Activated naive CD4-positive, alpha-beta T cell treated with anti-CD3 and anti-CD28 coated beads for 36 hours (primary cell): ENCODE measurements at places on chromosomes 16 and 17.

DNA sequence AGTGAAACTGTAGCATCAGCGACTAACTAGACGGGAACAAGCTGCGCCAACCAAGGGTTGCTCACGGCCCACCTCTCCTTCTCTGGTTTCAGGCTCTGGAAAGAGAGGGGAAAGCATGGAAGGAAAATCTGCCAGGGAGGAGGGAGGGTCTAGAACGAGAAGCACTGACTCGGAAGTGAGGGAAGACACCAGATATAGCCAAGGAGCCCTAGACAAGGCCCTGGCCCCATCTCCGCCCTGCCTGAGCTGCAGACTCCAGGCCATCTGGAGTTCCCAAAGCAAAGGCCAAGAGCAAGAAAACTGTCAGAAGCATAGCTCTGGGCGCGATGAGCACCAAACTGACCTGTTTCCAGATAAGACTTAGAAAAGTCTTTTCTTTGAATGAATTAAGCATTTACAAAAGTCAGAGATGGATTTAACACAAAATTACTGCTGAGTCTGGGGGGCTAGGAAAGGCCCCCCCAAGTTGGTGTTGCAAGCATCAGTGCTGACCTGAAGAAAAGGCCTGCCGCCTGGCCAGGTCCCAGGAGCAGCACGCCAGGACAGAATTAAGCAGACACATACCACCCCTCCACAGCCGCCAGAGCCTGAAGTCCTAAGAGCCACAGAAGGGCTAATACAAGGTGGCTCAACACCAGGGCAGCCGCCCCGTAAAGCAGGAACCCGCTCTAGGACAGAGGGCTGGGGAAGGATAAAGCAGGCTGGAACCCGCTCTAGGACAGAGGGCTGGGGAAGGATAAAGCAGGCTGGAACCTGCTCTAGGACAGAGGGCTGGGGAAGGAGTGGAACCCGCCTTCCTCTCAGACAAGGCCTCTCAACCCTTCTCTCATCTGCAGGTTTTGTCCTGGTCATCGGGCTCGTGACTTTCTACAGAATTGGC, 20.7 kb downstream of the TMEM204 start:
- no peak for DNase-seq

DNA sequence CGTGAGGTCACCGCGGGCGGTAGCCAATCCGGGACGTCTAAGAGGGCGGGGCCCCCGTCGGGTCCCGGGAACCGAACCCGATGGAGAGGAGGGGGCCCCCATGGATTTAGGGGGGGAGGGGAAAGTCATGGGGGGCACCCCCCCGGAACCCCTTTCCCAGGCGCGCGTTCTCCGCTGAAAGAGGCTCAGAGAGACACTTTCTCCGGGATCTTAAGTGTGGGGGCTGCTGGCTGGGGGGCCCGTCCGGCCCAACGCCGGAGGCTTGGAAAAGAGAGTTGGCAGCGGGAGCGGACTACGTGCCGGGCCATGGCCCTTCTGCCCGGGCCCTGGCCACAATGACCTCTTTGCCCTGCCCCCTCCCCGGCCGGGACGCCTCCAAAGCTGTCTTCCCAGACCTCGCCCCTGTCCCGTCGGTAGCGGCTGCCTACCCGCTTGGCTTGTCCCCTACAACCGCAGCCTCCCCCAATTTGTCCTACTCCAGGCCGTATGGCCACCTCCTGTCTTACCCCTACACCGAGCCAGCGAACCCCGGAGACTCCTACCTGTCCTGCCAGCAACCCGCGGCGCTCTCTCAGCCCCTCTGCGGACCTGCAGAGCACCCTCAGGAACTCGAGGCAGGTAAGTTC, at the start of gene DLX4:
Gene DLX4, plus strand, starts transcription at position 57 of the 626 bp plus-strand sequence. Its CDS starts 279 bp downstream, at position 336.
- DNase-seq: peak; percentile 18

- no peak for DNase-seq
These were observed 1.3 kb downstream of the APPBP2 start for GRCh38 chr17:60524463-60525327.

DNA sequence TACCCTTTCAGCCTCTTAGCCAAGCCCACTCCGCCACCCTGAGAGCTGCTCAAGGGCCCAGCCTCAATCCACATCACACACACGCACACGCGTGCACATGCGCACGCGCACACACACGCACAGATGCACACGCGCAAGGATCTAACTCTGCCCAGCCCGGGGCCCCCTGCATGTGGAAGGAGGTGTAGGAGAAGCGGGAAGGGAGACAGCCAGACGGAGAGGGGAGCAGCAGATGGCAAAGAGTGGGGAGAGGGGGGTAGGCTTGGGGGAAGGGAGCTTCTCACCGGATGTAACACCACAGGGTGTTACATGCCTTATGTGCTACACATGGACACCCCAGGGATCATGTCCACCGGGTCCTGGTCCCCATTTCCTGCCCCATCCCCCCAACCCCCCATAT, 15.3 kb downstream of the DLG4 start:
- DNase-seq: no peak

- DNase-seq: no peak
These were observed 10.3 kb upstream of the RNPS1 start for GRCh38 chr16:2278272-2278608.

GRCh38 chr17:48583708-48584222, 5.6 kb upstream of the HOXB4 start:
- no peak for DNase-seq

DNA sequence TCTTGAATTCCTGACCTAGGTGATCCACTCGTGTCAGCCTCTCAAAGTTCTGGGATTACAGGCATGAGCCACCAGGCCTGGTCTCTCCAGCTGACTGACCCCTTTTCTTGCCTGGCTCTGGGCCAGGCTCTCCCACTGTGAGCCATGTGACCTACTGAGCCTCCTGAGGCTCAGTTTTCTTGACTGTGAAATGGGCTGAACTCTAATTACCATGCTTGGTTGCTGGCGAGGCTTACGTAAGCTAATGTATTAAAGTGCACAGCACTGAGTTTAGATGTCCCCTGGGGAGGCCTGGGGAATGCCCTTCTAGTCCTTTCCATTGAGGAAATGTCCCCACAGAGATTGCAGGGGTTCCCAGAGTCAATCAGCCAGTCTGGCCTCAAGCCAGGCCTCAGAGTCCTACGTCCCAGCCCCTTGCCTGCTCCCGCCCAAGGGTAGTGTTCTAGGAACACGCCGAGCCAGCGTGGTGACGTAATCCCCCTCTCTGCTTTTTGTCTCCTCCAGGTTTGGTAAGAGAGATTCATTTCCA, 45.8 kb upstream of the LGALS9 start:
- DNase-seq: no peak

- no peak for DNase-seq
These were observed 77.6 kb upstream of the HLF start for GRCh38 chr17:55186937-55187770.

DNA sequence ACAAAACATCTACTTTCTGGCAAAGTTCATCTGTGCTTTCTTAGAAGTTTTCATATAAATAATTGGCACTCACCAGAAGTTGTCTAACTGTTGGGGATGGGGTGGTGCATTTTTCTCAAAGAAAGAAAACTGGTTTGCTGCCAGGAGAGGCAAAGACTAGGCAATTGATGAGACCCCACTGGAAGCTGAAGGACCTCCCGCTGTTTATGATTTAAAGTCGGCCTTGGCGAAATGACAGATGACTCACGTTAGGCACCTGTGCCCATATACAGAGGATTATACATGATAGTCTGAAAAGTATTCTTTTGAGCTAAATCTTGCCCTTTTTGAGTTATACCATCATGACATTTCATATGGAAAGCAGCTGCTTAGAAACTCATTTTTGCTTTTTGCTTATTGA, 193.0 kb upstream of the ZFHX3 start:
- DNase-seq: no peak

GRCh38 chr17:57806167-57806830, 43.5 kb downstream of the MRPS23 start:
- no peak for DNase-seq
